ENCODE measurements at places on chromosomes 4 and X.

GRCh38 chr4:5467111-5467510, 241.2 kb downstream of the EVC2 start:
- no peak for DNase-seq

DNA sequence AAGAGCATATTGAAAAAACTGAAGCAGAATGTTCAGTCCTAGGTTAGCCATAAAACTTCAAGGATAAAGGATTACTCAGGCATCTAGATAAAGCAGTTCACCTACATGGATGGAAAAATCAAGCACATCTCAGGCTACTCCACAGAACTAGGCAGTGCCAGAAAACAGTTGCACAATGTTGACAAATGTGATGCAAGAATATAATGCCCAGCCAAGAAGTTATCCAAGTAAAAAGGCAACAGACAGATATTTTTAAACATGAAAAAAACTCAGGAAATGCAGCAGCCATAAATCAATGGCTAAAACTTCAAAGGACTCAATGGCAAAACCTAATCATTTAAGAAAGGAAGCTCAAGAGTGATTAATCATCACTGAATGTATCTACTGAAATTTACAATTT, 456.0 kb upstream of the FAM241A start:
- DNase-seq: no peak

GRCh38 chr4:71602289-71602900, 181.5 kb downstream of the GC start:
- no peak for DNase-seq

DNA sequence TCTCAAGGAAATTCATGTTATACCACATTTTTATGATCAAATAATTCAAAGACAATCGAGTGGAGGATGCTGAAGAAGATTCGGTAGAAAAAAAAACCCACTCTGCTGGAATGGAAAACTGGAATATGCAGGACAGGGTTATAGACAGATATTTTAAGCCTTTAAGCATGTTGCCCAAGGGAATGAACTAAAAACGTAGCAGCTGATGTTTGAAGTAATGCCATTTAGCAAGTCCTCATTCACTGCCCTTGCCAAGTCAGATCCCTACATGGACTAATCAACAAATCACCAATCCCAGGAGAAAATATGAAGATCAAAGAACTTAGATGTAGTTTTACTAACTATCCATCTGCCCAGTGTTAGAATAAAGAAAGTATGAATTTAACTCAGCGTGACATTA, 75.6 kb upstream of the ETNPPL start:
- no peak for DNase-seq

- DNase-seq: no peak
Observed at GRCh38 chr4:83205760-83206159, 78.8 kb downstream of the COQ2 start.

GRCh38 chrX:129748305-129748704, 9.5 kb downstream of the XPNPEP2 start:
- DNase-seq: no peak

- peak; percentile 44 for DNase-seq
Observed at GRCh38 chr4:138938366-138938690, 77.3 kb upstream of the NOCT start.

DNA sequence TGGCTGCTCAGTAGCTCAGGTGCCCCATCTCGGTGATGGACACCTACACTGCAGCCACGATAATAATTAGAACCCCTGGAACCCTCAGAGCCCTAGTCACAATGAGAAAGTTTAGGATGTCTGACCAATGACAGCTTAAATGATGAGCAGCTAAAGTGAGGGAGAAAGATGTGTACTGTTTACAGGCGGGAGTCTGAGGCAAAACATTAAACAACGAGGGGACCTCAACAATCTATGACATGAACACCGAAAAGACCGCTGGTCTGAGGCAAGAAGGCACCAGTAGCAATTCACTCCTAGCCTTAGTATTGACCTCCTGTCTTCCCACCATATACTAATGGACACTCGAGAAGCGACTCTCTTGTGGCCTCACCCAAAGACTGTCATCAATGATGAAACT, 369.5 kb upstream of the SMIM31 start:
- no peak for DNase-seq

- DNase-seq: no peak
Observed at GRCh38 chrX:15930585-15930984, 76.0 kb upstream of the AP1S2 start.

DNA sequence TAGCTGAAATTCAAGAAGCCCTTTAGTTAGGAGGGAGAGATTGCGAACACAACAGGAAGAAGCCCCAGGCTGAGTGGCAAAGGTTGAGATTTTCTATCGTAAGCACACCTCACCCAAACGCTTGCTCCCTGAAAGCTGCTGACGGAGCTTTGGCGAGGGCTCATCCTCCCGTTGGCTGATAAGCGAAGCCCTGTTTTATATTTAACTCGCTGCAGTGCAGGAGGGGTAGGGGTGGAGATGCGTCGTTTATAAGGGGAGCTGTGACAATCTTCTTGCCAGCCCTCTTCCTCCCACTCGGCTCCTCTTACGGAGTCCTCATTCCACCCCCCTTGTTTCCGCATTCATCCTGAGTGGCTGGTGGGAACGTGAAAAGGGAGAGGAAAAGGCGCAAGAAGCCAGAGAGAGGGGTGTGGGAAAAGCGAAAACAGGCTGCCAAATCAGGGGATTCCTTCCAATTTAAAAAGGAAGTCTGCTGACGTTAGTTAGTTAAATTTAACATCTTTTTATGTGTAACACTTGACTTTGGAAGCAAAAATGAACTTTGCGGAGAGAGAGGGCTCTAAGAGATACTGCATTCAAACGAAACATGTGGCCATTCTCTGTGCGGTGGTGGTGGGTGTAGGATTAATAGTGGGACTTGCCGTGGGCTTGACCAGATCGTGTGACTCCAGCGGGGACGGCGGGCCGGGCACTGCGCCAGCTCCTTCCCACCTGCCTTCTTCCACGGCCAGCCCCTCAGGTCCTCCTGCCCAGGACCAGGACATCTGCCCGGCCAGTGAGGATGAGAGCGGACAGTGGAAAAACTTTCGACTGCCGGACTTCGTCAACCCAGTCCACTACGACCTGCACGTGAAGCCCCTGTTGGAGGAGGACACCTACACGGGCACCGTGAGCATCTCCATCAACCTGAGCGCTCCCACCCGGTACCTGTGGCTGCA, at the start of gene ENPEP:
Gene ENPEP (plus strand): TSS at position 275 of the 938 bp plus-strand sequence. CDS start 260 bp downstream, at position 535.
- no peak for DNase-seq

DNA sequence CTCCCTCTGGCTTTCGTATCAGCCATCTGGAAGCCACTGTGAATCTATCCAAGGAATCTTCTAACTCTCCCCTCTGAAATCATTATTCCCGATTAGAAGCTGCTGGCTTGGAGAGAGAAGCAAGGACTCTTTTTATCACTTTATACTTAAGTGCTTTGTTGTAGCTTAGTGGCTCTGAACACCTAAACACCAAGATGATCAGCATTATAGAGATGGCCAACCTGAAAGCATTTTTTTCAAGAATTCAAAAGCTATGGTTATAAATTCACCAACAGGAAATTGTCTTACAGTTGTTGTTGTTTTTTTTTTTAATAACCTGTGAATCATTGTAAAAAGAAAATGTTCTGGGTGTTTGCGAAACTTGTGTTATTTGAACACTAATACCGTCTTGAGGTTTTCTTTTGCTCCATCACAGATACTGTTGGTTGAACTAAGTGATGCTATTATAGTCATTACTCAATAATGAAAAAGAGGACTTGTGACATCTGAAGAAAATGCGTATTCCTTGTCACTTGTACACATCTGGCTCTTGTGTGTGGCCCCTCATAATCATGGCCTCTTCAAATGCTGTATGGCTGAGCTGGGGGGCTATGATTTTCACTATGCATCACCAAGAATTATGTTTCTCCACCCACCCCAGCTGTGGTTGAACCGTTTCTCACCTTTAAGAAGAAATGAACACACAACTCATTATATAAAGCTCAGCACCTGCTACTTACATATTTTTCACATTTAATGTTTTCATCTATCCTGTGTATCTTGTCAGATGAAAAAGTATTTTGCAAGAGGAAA, 11.8 kb upstream of the SMIM43 start:
- DNase-seq: no peak

GRCh38 chr4:155241664-155242063, 33.2 kb downstream of the NPY2R start:
- DNase-seq: no peak

DNA sequence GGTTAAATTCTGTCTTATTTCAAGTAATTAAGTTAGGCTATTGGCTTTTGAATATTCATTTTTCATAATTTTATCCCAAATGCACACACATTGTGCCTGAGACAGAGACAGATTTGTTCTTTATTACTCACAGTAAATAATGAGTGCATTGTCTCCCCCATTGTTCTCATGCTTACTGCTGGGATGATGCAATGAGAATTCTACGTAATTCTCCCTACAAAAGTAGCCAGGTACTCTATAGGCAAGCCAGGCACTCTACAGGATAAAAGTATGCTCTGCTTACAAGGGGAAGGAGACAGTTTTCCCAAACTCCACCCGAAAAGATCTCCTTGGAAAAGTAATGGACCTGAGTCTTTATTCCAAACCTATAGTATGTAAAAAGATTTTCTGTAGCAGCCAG, 1890.7 kb upstream of the PCDH10 start:
- no peak for DNase-seq

DNA sequence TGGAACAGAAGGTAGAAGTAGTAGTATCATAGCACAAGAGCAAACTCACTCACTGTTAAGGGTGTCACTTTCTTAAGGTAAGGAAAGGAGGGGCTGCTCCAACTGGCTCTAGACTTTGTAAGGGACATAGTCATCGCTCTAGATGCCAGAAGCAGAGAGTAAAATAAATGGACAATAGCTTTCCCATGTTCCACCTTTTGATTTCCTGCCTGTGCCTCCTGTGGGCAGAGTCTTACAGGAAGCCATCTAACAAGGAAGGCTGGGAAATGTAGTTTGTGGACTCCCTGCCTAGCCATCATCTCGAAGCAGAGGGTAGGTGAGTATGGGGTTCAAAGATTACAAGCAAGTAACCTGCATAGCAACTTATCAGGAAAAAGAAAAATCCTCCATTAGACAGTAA, 1.7 kb upstream of the METTL14 start:
- DNase-seq: no peak

- no peak for DNase-seq
Observed at GRCh38 chr4:39712819-39713607, 15.1 kb downstream of the UBE2K start.

- no peak for DNase-seq
Observed at GRCh38 chr4:79287718-79288117, 38.1 kb downstream of the NAA11 start.

GRCh38 chr4:174520660-174521059, 1.6 kb downstream of the HPGD start:
- no peak for DNase-seq

DNA sequence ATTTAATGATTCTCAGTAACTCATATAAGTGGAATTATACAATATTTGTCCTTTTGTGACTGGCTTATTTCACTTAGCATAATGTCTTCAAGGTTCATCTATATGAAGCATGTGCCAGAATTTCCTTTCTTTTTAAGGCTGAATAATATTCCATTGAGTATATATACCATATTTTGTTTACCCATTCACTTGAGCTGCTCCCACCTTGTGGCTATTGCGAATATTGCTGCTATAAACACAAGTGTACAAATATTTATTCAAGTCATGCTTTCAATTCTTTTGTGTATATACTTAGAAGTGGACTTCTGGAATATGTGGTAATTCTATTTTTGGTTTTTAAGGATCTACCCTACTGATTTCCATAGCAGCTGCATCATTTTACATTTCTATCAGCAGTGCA, 219.1 kb downstream of the MID1 start:
- DNase-seq: no peak

DNA sequence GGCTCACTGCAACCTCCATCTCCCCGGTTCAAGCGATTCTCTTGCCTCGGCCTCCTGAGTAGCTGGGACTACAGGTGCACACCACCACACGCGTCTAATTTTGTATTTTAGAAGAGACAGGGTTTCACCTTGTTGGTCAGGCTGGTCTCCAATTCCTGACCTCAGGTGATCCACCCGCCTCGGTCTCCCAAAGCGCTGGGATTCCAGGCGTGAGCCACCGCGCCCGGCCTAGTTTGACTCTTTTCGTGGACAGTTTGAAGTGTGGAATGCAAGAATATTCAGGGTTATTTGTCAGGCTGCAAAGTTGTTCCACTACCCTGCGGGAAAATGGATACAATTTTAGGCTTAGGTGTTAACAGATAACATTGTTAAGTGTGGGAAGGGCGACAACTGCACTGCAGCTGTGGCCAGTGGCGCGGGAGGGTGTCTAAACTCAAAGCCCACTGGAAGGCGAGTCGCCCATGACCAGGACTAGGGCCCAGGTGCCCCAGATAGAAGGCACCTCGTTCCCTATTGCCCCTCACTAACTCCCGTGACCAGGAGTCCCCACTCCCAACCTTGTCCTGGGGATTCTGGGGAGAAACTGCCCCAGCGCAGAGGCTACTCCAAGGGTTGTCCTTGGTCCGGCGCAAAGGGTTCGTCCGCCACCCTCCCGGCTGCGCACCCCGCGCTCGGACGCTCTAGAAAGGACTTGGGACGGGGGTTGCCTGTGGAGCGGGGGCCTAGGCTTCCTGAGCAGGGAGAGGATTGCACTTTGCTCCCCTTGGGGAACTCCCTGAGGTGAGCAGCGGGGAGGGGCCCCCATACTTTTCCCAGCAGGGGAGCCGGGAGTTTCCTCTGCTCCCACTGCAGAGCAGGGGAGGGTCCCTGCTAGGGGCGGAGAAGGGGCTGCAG, 1.1 kb upstream of the CD99 start:
- peak; percentile 82 for DNase-seq

- no peak for DNase-seq
Observed at GRCh38 chr4:108351791-108352190, 183.1 kb upstream of the LEF1 start.

GRCh38 chr4:124790471-124790870, 77.9 kb upstream of the ANKRD50 start:
- no peak for DNase-seq

DNA sequence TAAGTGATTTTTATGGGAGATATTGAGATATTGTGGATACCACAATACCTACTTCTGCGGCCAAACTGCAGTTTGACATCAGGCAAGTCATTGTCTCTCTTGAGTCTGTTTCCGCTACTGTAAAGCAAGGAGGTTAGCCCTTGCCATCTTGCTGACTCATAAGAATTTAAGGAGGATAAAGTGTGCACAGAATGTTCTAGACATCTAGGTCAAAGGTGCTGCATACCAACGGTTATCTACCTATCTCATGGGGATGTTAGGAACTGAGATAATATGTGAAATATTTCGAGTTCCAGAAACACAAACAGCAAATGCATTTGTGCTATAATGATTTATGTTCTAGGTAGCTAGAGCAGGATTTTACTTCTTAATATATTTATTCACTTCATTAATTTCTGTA, 211.5 kb upstream of the NR3C2 start:
- no peak for DNase-seq

- DNase-seq: no peak
Observed at GRCh38 chr4:28378109-28378830, 1517.6 kb downstream of the STIM2 start.

DNA sequence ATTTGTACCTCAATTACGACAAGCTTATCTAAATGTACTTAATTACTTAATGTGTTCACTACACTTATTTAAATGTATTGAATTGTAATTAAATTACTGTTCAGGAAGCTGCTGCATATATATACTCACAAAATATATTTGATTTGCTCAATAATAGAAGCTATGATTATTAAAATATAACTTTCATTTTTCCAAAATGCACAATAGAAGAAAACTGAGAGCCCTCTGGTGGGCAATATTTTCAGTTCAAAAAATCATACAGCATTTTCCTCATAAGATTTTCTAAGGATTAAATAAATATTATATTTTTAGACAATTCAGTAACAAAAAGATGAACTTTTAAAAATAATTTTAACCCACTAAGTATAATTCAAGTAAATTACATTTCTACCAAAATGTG, 217.3 kb downstream of the DKK2 start:
- DNase-seq: no peak

GRCh38 chr4:183541752-183542040, 36.8 kb downstream of the ING2 start:
- no peak for DNase-seq
